ENCODE measurements at places on chromosomes 4 and X.

GRCh38 chrX:49165901-49166881 is 3.6 kb downstream of the MAGIX start:
- peak; percentile 62 for DNase-seq

DNA sequence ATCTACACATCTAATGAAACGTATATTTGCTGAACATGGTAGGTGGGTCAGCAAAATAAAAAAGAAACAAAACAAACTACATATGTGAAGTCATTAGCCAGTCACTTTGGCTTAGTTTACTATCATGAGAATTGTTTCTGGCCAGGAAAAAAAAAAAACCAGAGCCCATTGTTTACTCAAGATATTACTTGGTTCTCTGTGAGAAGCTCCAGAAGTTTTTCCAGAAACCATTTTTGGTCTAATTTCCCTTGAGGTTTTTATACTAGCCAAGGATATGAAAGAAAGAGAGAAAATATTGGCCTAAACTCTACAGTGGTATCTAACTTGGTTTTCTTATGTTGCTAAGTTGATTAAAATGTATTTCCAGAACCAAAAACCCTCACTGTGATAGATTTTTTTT is 259.1 kb downstream of the PDHA2 start:
- no peak for DNase-seq

- no peak for DNase-seq
Measured at GRCh38 chr4:37991623-37992410, 31.6 kb downstream of the PTTG2 start.

DNA sequence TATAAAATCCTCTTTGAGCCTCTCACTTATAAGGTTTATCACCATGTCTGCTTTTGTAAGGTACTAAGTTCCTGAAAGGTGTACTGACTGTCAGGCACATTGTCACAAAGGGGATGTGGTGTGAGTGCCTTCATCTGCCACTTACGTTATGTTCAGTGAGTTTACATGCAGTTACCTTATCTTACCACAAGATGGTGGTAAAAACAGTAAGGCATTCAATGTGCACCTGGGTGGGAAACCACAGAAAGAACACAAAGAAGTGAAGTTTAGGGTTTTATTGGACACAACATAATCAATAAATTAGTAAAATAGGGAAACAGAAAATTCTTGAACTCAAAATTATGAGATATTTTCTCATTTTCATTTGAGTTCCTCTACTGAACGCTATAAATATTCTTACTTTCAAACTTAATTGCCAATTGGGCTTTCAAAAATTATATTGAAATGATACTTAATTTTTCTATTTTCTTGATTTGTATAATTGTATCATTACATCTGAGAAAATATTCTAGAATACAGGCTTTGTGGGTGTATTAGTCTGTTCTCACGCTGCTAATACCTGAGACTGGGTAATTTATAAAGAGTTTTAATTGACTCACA is 650.8 kb downstream of the PCDH7 start:
- peak; percentile 24 for DNase-seq

DNA sequence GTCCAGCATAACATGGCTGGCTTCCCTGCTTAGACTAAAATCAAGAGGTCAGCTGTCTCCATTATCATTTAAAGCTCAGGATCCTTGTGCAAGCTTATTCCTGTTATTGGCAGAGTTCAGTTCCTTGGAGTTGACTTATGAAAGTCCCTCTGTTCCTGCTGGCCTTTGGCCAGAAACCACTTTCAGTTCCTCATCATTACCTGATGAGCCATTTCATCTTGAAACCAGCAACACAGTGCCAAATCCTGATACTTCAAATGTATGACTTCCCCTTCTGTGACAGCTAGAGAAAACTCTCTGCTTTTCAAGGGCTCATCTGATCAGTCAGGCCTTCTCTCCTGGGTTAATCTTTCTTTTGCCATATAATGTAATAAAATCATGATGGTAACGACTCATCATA is 110.6 kb upstream of the FSTL5 start:
- no peak for DNase-seq

DNA sequence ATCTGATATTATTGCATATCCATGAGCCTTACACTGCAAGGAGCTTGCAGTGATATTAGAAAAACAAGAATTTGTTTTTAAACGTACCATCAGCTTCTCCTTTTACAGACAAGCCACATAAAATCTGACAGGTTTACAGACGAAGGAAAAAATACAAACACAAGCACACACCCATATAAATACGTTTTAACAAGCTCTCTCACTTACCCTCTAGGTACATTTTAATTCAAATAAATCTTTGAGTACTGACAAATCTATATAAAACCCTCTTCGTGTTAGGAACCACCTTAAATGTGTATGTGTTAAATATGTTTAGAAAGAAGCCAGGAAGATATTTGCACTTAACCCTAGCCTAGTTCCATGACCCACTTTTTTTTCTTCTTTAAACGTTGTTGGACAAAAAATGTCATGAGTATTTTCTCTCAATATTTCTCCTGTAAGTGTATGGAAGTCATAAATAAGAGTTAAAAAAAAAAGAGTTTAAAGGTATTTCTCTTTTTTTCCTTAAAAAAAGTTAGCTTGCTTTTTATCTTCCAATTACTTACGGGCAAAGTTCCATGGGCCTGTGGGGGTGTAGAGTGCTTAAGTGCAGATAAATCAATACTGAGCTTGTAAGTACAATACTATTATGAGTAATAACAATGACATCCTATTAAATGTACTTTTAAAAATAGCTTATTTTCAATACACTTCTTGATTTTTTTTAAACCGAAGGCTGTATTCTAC is 1.5 kb downstream of the ARAP2 start:
- no peak for DNase-seq

DNA sequence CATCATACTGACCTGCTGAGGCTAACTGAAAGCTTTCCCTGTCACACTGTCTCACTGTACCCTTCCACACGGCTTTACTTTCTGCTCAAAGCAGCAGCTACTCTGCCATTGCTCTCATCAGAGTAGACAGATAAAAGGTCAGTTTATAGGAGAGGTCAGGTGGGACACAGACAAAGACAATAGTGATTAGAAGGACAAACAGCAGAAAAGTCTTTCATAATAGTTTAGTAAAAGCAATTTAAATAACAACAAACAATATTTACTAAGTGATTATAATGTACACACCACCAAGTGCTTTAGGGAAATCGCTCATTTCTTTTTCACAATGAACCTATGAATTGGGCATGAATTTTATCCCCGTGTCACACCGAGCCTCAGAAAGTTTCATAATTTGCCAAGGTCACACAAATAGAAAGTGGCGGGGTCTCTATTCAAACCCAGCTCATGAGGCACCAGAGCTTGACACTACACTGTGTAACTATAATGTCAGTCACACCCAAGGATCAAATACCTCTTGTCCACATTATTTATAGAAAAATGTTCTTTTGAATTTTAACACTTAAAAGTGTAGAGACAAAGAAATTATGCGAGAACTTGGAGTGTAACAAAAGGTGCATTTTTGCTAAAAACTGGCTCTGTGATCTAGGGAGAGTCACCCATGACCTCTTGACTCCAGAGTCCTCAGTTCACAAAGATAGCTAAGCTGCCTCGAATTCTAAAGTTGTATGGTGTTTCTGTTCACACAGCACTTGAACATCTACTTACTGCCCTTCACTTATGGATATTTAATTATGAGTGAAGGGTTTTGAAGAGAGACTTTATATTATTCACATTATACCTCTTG is 24.5 kb upstream of the SORBS2 start:
- DNase-seq: no peak

- no peak for DNase-seq
Measured at GRCh38 chr4:113173793-113174264, 124.4 kb downstream of the ANK2 start.

DNA sequence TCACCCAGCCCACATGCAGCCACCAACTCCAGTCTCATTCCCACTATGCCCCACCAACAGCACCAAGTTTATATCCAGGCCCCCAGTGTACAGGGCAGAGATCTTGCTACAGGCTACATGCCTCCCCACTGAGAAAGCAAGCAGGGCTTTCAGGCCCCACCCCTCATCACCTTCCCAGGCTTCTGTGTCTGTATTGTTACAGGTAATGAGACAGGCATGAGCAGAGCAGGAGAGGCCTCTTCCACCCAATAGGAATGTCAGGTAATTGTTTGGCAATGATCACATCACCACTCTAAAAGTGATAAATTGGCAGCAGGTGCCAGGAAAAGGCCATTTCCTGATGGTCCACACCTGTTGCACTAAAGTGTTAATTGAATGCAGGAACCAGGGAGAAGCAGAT is 102.5 kb downstream of the ZNF518B start:
- no peak for DNase-seq

DNA sequence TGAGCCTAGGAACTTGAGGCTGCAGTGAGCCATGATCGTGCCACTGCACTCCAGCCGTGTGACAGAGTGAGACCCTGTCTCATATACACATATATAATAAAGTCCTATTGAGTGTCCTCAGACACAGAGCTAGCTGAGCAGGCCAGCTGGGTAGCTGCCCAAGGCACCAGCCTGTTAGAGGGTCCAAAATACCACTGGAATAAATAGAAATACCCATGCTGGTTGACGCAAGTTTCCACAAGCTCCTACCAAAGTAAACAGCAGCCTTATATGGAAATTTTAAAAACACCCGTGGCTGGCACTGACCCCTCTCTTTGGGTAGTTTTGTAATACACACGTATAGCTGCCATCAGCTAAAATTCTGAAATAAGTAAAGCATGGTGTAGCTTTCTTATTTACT is 348.6 kb downstream of the BCOR start:
- DNase-seq: no peak

DNA sequence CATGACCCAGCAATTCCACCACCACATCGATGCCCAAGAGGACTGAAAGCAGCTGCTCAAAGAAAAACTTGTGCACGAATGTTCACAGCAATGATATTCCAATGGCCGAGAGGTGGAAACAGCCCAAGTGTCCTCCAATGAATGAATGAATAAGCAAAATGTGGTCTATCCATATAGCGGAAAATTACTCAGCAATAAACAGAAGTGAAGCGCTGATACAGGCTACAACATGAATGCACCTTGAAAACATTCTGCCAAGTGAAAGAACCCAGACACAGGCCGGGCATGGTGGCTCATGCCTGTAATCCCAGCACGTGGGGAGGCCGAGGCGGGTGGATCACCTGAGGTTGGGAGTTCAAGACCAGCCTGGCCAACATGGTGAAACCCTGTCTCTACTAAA is 5.2 kb upstream of the SLC2A9 start:
- no peak for DNase-seq

GRCh38 chrX:78801522-78801921 is 54.0 kb downstream of the LPAR4 start:
- DNase-seq: no peak

DNA sequence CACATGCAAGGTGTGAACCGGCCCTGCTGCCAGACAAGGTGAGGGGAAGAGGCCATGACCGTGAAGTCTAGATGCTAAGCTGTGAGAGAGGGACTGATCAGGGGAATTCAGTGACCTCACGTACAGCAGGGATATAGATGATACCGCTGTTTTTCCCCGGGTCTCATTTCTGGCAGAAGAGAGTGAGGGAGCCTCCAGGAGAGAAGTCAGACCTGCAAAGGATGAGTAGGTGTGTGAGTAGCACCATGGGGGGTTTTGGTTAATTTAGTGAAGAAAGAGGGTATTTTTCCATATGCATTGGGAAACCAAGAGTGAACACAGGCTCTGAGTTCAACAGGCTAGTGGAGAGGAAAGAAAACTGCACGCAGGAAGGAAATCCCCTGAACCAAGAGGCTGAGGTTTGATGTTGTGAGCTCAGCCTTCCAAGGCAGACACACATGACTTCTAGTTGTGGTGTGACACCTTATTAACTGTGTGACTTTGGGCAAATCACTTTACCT is 127.6 kb upstream of the GATB start:
- no peak for DNase-seq

DNA sequence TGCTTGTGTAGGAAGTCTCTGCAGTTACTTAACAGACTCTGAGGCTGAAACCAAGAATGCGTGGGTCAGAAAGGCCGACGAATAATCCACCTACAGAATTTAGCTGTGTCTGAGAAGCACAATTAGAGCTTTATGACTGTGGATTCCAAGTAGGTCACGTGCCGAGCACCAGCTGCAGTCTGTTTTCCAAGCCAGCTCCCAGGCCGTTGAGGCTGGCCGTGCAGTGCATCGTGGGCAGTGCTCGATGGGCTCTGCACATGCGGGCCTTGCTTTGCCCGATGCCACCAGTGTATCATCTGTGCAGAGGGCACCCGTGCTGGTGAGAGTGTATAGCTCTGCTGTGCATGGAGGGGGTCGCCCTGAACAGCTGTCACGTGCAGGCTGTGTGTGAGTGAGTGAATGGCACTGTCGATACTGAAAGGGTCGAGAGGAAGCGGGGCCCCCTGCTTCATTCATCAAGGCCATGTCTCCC is 67.5 kb upstream of the CLDN34 start:
- peak; percentile 83 for DNase-seq

DNA sequence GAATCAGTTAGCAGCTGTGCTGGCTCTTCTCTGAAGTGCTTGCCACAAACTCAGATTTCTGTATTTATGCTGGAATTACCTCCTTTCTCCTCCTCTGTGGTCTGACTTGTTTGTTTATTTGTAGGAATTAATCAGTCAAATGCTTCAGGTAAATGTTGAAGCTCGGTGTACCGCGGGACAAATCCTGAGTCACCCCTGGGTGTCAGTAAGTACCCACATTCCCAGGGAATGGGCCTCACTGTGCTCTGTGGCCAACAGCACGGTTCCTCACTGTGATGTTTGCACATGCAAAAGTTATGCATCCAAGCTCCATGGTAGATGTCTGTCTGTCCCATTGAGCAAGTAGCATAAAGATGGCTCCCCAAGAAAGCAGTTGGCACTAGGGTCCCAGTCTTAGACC is 169.9 kb downstream of the DCLK2 start:
- no peak for DNase-seq

- no peak for DNase-seq
Measured at GRCh38 chrX:66002824-66003680, 36.8 kb downstream of the VSIG4 start.

GRCh38 chrX:93466383-93466782 is 207.0 kb downstream of the NAP1L3 start:
- no peak for DNase-seq

- DNase-seq: no peak
Measured at GRCh38 chrX:118729042-118729652, 1.7 kb downstream of the IL13RA1 start.

GRCh38 chr4:19403786-19404370 is 847.8 kb upstream of the SLIT2 start:
- DNase-seq: no peak

DNA sequence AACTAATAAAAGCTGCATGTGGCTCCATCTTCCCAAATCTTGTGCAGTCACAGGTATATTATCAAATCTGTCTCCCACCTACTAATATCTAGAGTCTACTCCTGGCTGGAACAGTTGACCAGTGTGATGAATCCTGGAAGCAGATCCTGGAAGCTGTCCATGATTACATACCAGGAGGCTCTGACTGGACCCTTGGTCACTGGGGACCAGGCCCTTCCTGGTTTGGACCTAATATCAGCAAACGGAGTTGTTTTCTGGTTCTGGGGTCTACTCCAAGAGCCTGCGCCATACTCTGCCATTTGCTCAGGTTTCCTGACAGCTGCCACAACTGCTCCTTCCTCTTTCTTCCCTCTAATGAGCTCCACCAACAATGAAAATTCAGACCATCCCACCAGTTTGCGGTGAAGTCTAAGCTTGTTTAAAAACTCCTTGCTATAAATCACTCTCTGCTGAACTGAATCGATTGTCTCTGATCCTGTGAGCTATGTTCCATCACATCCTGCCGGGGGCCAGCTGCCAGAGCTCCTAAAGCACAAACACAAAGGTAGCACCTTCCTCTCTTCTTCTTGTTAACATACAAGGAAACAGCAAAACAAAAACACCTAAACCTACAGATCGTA is 114.2 kb downstream of the PALLD start:
- DNase-seq: no peak

Data from AG10803 (cell line).